ENCODE measurements at places on chromosomes 7 and 10. TPM values are rescaled to one million over a fixed set of nuclear protein-coding genes. Genes with fewer than 3 reads are reported as not detected.

Gene PAPOLB
- polyA plus RNA-seq: 0.13 TPM

Gene TMEM213
- polyA plus RNA-seq: 0.57 TPM

Gene SFRP4
- polyA plus RNA-seq: 2.5 TPM

Gene ZNHIT1
- polyA plus RNA-seq: 42.7 TPM

Measured in right lung (tissue), 10 donors.